ENCODE measurements at places on chromosomes 11 and 22. TPM values are rescaled to one million over a fixed set of nuclear protein-coding genes. Genes with fewer than 3 reads are reported as not detected.

DNA sequence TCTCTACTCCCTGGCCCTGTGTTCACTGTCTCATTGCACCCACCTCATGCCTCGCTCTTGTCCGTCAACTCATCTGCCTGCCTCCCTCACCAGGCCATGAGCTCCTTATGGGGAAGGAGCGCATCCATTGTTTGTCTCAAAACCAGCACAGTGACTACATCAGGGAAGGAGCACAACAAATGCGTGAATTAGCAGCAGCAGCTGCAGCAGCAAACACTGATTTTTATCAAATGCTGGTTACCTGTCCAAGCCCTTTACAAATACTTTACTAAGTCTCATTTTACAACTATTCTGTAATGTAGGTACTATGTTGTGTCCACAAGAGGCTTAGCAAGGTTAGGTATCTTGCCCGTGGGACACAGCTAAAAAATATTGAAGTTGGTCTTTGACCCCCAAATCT is 85.9 kb upstream of the PLET1 start:
- no peak for DNase-seq

GRCh38 chr11:57638005-57638781 is 11.5 kb downstream of the YPEL4 start:
- peak; percentile 71 for DNase-seq

DNA sequence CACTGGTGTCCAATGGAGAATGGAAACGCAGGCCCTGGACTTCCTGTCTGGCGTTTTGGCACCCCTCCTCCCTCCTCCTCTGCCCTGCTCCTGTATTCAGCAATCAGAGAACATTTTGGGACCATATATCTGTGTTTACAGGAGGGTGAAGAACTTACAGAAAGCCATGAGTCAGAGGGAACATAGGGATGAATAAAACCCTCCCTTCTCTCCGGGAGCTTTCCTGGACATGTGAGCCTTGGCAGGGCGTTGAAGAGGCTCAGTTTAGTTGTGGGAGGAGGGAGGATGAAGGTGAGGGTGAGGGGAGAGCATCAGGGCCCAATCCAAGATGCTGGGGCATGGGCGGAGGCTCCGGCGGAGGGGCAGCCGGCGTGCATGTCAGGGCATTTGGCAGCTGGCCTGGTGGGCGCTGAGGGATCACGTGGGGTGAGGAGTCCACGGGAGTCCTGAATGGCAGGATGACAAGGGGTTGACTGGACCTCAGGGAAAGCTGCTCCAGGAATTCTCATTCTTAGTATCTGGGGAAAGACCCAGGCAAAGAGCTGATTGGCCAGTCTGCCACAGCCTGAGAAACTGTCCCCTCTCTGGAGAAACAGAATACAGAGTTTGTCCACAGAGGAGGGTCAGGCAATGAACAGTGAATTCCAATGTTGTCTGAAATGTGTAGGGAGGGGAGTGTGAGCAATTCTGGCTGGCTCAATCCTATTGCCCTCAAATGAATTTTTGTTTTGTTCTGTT is 28.9 kb downstream of the MICAL2 start:
- no peak for DNase-seq

DNA sequence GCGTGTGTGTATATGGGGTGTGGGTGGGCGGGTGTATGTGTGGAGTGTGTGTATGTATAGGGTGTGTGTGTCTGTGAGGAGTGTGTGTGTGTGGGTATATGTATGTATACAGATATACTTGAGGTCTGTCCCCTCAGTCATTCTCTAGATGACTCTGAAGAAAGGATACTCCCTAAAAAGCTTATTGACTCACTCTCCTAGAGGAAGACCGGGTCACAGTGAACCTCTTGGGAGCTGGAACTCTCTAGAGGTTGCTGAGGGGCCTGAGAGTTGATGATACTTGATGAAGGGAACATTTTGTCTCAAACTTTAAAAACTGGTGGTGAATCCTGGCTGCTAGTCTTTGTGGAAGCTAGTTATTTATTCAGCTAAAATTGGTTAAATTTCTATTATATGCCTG is 15.1 kb downstream of the STX3 start:
- no peak for DNase-seq

DNA sequence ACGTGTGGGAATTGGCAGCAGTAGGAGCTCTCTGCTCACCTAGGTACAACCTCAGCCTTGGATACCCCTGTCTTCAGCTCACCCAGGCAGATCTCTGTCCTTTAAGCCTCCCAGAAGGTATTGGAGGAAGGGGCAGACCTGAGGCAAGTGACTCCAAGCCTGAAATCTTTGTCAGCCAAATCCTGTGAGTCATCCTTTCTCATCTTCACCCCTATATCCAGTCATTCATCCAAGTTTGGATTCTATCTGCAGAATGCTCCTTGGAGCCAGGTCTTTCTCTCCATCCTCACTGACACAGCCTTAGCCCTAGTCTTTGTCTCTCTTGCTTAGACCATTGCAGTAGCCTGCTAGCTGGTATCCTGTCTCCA is 10.4 kb upstream of the THY1 start:
- DNase-seq = no peak

PLEKHB1 gene
- 4.1 TPM for total RNA-seq

DNA sequence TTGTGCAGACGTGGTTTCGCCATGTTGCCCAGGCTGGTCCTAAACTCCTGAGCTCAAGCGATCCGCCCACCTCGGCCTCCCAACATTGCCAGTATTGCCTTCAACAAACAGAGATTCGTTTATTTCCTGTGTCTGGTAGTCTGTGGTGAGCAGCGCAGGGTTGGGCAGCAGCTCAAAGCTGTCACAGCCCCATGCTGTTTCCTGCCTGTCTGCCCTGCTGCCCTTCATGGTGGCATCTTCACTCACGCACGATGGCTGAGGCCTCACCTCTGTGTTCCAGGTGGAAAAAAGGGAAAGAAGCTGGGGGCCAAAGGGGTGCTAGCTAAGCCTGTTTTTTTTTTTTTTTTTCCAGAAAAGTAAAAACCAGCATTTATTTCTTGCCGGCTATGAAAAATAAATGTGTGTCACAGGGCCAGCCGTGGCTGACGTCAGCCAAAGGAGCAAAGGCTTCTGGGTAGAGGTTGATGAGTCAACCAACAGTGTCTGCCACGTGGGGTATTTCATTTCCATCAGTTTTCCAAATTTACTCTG is 28.8 kb downstream of the TBC1D22A start:
- DNase-seq = no peak

DNA sequence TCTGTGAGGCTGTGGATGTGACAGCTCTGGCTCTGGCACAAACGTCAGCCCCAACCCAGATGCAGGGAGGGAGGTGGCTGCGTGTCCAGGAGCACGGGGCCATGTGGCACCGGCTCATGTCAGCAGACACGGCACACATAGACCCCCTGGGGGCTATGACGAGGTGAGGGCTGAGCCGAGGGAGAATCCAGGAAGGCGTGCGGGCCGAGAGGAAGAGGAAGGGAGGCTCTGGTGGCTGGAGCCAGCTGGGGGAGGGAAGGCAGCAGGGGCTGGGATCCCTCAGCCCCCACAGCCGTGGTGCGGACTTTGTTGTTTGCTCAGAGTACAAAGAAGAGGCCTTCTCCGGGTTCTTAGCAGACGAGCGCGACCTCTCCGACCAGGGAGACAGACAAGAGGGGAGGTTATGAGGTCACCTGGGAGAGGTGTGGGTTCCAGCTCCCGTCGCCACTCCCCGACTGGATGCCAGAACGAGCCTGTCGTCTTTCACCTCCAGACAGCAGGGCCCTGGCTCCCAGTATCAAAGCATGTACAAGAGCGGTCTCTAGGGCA is 46.1 kb downstream of the CDKN1C start:
- DNase-seq = no peak

- DNase-seq = no peak
Observed at GRCh38 chr11:129115652-129116586, 76.2 kb downstream of the ARHGAP32 start.

LINC01488 gene
- not detected for total RNA-seq

- DNase-seq = no peak
Observed at GRCh38 chr11:69055598-69056516, 7.1 kb downstream of the TPCN2 start.

DNA sequence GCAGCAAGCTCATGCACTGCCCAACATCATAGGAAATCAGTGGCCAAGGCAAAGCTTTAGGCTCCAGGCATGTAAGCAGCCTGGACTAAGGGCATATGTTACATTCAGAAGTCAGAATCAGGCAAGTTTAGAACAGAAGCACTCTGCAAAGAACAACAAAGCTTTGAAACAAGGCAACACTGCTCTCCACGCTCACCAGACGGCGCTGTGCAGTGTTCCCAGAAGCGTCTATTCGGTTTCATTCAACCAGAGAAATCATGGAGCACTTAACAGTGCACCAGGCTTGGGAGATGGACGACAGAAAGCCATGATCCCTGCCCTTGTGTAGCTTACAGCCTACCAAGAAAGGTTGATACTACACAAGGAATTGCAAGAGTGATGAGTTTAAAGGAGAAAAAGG is 555.8 kb downstream of the BUD13 start:
- DNase-seq = no peak

- no peak for DNase-seq
Observed at GRCh38 chr11:66749091-66749490, 20.1 kb upstream of the SPTBN2 start.

GLYAT gene
- total RNA-seq = 0.31 TPM

DNA sequence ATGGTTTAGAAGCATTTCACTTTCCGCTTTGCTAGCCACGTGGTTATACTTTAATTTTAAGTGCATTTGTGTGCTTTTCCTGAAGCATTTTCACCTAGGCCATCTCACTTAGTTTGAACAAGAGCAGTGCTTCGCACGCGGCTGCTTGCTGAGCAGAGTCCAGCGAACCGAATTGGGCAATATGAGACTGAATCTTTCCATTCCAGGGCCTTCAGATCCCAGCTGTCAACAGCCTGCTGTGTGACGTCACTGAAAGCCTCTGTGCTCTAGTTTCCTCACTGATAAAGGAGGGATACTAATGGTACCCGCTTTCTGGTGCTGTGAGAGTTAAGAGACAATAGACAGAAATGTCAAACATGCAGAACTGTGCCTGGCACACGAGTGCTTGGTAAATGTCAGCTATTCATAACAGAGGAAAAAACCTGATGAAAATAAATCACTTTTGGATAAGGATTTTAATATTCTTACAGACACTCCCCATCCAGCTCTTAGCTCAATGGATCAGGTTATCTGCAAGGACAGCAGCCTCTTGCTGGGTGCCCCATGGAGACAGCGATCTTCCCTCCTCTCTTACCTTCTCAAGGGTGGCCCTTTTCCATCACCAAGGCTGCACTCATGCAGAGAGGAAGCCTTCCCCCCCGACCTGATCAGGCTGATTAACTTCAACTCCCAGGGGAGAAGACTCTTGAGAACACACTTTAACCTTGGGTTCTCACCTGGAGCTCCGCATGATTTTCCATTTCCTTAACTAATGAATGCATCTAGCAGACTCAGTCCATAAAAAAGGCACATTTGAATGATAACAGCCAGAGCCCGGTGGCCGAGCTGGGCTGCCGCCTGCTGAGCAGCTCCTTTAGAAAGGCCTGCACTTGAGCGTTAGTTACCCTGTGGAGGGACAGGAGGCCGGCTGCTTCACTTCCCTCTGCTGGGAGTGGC is 3.5 kb upstream of the GLB1L3 start:
- DNase-seq = no peak

DNA sequence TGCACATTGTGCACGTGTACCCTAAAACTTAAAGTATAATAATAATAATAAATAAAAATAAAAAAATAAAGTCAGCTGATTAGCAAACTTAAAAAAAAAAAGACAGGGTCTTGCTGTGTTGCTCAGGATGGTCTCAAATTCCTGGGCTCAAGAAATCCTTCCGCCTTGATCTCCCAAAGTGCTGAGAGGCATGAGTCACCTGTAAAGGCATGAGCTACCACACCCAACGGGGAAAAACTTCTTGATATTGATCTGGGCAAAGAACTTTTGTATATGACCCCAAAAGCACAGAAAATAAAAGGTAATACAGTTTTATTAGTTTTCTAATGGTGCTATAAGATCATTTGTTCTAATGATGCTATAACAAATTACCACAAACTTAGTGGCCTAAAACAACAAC is 46.1 kb downstream of the ENTHD1 start:
- no peak for DNase-seq

DNA sequence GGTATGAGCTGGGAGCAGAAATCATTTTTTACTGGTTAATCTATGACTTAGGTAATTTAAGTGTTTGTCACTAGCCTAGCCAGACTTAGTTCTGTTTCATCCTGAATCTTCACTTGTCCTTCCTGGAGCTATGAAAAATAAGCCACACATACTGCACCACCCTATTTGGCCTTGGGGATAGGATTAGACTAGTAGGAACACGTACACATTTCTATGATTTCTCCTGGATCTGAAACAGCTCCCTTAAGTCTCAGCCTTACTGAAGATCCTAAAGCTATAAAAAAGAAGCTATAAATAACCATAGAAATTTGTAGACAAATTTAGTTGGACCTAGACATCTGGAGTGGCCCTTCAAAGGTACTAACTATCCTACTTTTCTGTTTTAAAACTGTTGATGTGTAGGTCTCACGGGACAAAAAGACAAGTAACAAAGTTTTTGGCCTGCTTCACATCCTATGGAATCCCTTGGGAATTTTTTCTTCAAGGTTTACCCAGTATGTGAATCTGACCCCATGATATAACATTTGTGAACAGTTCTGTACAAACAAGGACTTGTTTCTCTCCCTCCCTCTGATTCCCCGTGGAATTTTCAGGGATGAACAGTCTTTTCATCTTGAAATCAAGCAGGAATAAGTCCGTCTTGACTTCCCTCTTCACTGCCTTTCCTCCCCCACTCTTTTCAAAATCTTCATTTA is 275.0 kb downstream of the FAM76B start:
- DNase-seq = no peak

CEND1 gene
- 5.9 TPM for total RNA-seq

DNA sequence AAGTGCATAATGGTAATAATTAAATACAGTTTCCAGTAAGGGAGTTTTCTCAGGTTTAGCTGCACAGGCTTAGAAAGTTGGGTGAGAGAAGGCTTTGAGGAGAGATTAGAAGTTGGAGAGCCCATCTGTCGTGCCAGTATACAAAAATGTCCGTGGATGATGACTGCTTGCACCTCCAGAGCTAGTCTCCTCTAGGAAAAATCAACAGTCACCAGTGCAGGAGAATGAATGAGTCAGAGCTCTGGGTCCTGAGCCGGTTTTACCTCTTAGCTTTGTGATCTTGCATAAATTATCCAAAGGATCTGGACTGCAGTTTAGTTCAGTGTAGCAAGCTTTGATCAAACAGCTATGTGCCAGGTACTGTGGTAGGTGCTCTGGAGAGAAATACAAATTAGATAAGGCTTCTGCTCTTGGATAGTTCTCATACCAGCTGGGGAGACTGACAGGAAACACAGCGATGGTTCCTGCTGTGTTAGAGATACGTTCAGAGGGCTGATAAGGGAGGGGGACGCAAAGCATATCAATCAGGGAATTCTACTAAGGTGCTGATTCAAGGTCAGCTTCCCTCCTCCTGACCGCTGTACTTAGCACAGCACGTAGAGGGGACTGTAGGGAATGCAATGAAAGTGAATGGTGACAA is 125.9 kb downstream of the TEAD1 start:
- DNase-seq = peak; percentile 19

MED15 gene
- total RNA-seq = 11.9 TPM

- no peak for DNase-seq
Observed at GRCh38 chr11:93498161-93498560, 45.0 kb downstream of the SMCO4 start.

DNA sequence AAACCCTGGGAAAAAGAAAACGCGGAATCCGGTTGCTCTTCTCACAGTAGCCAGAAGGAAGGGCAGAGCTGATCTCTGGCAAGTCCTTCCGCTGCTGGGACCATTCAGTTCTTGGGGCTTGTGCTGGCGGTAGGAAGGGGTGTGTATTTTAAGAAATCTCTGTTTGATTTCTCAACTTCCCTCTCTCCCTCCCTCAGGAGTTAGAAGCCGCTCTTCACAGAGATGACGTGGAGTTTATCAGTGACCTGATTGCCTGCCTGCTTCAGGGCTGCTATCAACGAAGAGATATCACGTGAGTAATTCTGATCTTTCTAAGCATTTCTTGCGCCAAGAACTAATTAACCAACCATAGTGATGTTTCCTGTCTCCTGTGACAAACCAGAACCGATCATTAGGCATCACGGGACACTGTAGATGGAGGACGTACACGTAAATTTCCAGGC is 85.9 kb upstream of the SLC25A18 start:
- DNase-seq = no peak
